ENCODE measurements at places on chromosomes 7 and 10. TPM values are rescaled to one million over a fixed set of nuclear protein-coding genes. Genes with fewer than 3 reads are reported as not detected.

DNA sequence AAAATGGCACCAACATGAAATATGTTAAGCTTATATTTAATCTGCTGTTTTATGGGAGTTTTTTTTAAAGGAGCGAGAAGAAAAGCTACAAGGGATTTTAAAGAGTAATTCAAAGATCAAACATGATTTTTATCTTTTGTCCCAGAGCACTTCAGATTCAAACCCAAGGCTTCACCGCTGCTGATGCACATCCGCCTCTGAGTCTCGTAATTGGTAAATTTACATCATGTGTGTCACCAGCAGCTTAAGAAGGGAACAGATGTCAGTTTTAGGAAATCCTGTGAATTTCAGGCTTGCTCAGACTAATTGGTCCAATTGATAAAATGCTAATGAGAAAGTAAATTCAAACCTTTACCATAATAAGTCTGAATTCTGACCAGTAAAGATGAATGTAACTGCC lies 406.3 kb downstream of the GFRA1 start:
- no peak for DNase-seq

Gene PLXDC2
- total RNA-seq, result 87.1 TPM

- no peak for DNase-seq
These were observed at the start of gene INA for GRCh38 chr10:103276896-103277712. TSS of gene INA (plus strand) at chr10:103277138. CDS start at chr10:103277212, 74 bp downstream.

DNA sequence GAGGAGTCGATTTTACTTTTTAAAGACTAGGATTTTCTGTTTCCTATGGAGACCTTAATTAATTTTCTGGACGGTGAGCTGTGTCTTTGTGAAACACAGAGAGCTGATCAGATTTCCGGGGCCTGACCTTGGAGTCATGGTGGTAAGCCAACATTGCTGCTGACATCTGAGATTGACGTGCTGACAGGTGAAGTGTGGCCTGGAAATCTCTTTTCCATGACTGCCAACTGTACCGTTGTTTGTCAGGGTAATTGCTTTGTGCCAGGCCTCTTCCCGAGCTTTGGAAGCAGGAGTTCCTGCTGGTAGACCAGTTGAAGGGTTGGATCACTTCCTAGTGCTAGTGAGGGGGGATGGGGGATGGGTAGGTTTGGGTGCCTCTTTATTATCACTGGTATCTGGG lies 71.2 kb downstream of the ADRA2A start:
- DNase-seq, result no peak

GRCh38 chr10:105611244-105611798 lies 970.2 kb downstream of the SORCS3 start:
- no peak for DNase-seq

GRCh38 chr10:43421519-43421918 lies 12.5 kb upstream of the HNRNPF start:
- peak; percentile 24 for DNase-seq

- DNase-seq, result no peak
These were observed 236.7 kb downstream of the PHF14 start for GRCh38 chr7:11210374-11210773.
